Activated naive CD4-positive, alpha-beta T cell treated with anti-CD3 and anti-CD28 coated beads, Interleukin-2, amount 50 U/mL, for 72 hours (primary cell): ENCODE measurements at places on chromosomes 2 and 18. TPM values are rescaled to one million over a fixed set of nuclear protein-coding genes. Genes with fewer than 3 reads are reported as not detected.

DNA sequence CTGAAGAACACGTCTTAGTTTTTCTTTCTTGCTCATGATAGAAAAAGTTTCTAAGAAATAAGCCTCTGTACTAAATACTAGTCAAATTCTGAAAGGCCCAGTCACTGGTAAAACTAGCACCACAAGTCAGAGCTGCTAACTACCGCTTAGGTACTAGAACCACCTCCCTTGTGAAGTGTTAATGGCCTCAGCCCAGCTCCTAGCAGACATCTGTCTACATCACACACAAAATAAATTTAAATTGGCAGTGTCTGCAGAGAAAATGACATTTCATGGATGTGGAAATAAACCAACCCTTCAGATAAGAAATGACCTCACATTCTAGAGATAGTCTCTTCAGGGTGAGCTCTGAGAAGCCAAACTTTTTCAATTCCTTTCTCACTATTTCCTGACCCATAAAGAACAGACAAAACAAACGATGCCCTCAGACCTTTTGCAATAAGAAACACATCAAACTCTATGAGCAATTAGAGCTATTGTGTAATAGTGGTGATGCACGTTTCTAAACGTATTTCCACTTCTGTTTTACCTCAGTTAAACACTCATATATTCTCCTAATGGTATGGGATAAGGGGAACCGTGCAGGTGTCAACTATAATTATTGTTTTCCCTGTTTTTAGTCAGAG lies 70.3 kb upstream of the DSG1 start:
- no peak for DNase-seq

- no peak for DNase-seq
These were observed 417.9 kb downstream of the HRH4 start for GRCh38 chr18:24878289-24878688.

Gene ELOA2
- not detected for total RNA-seq

Gene RMND5A
- 33.9 TPM for total RNA-seq

Gene DSC3
- not detected for total RNA-seq

- no peak for DNase-seq
These were observed 56.4 kb downstream of the EML4 start for GRCh38 chr2:42225573-42225972.

DNA sequence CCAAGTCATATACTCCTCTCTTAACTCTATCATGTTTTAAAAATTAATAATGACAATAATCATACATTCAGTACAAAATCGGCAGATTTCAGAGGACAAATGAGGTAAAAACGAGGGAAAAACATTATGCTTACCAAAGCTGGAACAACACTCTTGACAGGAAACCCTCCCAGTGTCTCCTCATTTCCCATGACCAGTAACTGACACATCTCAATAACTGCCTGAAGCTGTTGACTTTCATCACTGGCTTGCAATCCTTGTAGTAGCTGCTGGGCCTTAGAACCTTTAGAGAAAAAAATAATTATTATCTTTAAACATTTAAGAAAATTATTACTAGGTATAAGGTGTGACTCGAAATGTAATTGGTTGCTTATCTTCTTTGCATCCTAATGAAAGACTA lies 103.6 kb downstream of the TRIP12 start:
- DNase-seq: no peak

DNA sequence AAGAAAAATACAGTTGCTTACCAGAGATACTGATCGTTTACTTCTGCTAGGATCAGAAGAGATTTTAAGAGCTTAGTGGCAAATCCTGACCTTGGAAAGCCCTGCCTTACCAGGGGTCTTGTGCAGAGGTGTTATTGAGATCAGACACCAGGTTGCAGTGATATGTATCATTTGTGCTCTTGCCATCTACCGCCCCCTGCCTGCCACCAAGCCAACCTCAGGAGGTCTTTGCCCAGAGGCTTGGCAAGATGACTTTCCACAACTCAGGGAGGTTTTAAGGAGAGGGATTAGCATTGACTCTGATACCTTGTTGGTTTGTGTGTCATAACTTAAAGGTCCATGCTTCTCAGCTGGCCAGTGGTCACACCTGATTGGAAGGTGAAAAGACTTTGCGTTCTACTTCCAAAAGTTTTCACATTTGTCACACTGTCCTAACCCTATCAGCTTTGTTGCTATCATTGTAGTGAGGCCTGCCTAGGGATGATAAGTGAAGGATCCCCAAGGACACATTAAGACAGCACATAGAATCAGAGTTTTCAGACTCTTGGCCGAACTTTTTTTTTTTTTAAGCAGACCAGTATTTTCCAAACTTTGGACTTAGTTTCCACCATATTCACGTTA lies 46.2 kb upstream of the MGAT5 start:
- DNase-seq: peak; percentile 38

DNA sequence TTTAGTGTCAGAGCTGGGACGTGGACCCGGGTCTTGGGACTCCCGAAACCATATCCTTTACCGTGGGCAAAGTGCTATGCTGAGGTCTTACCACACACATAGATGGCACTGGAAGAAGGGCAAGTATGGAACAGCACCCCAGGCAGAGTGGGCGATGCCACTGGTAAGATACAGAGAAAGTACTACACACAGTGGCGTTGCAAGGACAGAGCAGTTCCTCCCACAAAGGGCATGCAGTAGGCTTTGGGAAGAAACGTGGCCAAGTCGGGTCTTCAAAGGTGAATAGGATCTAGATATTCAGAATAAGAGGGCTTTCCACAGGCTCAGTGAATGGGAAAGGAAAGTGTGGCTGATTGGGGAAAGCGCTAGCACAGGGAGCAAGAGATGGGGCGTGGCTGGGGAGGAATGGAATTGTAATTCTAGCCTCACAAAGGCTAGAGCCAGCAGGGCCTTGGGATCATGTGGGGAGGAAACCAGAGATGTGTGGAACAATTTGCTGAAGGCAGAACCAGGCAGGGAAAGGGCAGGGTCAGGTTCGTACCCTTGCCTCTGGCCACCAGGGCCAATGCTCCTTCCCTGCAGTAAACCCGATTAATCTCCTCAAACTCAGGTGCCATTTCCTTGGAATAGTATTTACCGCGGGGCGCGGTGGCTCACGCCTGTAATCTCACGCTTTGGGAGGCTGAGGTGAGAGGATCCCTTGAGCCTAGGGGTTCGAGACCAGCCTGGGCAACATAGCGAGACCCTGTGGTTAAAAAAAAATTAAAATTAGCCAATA lies 36.0 kb downstream of the PCBP1 start:
- DNase-seq: no peak

GRCh38 chr18:54916507-54916906 lies 42.8 kb downstream of the CCDC68 start:
- no peak for DNase-seq

Gene MC5R
- total RNA-seq: not detected

Gene SALL3
- not detected for total RNA-seq

Gene NT5C1B
- total RNA-seq: not detected

- no peak for DNase-seq
These were observed 228.7 kb downstream of the IKZF2 start for GRCh38 chr2:212922701-212923100.

GRCh38 chr2:13522917-13523821 lies 806.4 kb downstream of the TRIB2 start:
- no peak for DNase-seq

Gene ZNF892
- 3.6 TPM for total RNA-seq

DNA sequence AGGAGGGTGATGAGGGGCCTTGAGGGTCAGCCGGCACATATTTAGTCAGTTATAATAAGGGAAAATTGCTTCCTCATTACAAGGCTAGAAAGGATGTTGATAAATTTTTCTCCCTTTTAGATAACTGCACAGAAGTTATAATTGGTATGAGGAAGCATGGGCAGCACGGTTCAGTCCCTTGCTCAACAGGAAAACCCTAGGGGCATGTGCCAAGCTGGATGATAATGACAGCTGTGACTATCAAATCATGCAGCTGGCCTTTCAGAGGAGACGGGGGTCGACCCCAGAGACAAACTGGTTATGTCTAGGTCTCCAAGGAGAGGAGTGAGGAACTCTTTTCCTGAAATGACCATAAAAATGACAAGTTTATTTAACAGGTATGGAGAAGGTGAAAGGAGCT lies 448.1 kb upstream of the VRK2 start:
- no peak for DNase-seq

DNA sequence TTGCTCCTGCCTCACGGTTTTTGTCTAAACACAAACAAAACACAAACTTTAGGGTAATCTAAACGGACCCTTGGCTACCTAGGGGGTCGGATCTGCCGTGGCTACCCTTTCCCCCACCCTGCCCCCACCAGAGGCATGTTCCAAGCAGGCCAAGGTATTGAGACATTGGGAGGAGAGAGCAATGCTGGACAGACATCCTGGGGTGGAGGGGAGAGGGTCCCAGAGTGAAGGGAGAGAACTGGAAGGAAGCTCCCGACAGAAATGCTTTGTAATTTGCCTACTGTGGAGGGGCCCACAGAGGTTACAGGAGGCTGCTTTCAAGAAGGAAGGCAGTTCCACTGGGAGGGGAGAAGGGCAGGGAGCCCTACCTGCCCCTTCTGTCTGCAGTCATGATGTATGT lies 13.9 kb upstream of the MAT2A start:
- DNase-seq: no peak

GRCh38 chr2:10493634-10494281 lies 45.6 kb upstream of the ODC1 start:
- DNase-seq: peak; percentile 78
